Substantia nigra (tissue), 51 donors: ENCODE measurements at places on chromosomes 6 and 20.
A peak's percentile ranks its signal among the peaks of the same experiment; 100 is the strongest.

GRCh38 chr20:53643031-53643832 lies 49.6 kb upstream of the ZNF217 start:
- no peak for DNase-seq

DNA sequence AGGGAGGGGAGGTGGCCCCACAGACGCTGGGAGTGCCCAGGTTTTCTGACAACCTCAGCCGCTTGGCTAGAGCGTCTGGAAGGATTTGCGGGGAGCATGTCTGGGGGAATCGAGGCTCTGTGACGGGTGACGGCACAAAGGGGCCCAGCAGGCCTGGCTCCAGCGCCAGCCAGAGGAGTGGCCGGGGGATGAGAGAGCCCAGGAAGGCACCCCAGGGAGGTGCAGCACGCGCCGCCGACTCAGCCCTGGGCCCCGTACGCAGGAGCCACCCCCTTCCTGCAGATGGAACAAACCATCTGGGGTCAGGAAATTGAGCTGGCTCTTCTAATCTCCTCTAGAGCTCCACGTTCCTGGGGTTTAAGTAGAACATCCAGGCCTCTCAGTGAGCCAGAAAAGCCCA lies 5.9 kb upstream of the SLCO4A1 start:
- no peak for DNase-seq

- no peak for DNase-seq
Observed at GRCh38 chr6:98529364-98529763, 305.0 kb upstream of the POU3F2 start.

GRCh38 chr6:83086751-83087150 lies 19.3 kb downstream of the DOP1A start:
- DNase-seq = no peak

DNA sequence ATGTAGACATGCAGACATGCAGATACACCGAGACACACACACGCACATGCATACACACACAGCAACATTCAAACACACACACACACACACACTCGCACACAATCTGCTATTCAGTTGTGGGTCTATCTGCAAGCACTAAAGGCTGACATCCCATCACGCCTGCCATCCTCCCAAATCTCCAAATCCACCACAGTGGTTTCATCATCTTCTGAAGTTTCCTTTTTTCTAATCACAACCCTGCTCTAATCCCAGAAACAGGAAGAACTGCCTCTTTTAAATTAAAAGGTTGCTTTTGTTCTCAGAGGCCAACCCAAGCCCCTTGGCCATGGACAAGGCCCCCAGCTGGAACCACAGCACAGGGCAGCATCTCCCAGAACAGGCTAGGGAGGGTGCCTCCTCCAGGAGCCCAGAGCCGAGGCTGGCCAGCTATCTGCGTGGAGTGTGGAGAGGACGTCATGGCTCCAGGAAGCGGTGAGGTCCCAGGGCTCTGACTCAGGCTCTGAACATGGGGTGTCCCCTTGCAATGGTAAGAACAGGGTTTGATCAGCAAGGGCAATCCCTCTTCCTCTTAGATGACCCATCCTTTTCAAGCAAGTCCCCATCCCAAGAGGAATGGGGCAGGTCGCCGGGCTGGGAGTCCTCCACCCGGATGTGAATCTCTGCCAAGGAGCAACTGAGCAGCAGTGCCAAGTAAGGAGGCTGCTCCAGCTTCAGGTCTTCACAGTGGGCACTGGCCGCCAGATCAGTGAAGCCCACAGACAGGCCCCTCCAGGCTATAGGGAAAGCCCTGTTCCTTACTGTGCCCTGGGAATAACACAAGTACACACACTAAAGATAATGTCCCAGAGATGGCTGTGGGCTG lies 14.7 kb downstream of the FOXF2 start:
- DNase-seq = no peak

GRCh38 chr20:54122189-54122588 lies 51.6 kb downstream of the CYP24A1 start:
- DNase-seq = no peak

DNA sequence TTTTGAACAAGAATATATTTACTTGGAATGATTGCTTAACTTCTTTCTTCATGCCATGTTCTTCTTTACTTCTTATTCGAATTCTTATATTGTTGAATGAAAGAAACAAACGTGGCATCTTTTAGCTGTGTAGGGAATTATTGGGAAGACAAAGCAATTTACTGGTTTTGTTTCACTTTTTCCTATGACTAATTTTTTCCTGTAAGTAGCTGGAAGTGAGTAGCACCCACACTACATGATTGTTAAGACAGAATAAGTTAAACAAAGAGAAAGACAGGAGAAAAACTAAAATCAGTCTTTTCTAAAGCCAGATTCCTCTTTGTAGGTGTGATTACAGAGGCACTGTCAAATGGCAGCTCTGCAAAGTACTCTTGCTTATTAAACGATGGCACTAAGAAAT lies 593.4 kb downstream of the EYS start:
- DNase-seq = no peak

DNA sequence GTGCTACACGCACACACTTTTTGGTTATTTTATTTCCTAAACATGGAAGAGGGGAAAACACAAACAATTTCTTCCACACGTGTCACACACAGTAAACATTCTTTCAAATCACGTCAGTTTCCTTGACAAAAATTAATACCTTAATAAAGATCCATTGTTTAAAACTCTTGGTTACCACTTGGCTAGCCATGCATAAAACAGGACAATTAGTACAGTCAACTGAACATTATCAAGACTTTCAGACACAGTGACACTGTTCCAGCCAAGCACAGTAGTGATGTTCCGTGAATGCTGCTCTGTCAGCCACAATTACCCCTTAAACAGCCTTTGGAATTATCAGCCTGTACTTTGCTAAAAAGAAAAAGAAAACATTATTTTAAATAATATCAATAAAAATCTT lies 50.8 kb downstream of the GMDS start:
- no peak for DNase-seq

- no peak for DNase-seq
Observed at GRCh38 chr6:75114806-75115205, 91.0 kb downstream of the COL12A1 start.

- DNase-seq = no peak
Observed at GRCh38 chr6:12165722-12166280, 124.4 kb upstream of the EDN1 start.

- DNase-seq = no peak
Observed at GRCh38 chr6:3871515-3871914, 22.3 kb downstream of the FAM50B start.

- DNase-seq = no peak
Observed at GRCh38 chr6:105786890-105787655, 299.1 kb upstream of the PRDM1 start.

DNA sequence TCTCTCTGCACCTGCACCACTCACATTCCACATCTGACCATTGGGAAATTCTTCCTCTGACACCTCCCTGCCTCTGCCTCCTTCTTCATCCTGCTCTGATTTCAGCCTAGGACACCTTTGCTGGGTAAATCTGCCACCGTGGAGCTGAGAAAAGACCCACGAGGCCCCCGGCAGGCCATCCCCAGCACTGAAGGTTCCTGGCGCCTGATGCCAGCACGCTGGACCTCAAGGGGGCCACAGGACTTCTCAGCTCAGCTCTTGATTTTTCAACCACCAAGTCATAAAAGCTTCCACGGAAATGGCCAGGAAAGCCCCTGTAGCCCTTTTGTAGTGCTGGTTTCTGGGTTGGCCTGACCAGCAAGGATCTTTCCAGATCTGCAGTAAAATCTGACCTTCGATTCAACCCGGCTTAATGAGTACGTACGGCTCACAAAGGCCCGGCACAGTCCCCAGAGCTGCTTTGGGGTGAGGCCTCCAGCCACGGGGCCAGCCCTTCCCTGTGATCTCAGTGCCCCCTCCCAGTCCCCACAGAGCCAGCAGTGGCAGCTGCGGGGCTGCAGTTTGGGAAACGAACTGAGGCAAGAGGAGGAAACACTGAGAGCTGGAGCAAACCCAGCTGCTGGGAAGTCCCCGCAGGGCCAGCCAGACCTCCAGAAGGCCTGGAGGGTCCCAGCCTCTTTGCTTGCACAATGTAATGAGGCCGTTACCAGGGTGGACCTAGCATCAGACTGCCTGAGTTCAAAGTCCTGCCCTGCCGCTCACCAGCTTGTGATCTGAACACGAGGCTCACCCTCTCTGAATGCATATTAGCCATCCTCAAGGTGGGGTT lies 157.5 kb downstream of the BMP7 start:
- DNase-seq = no peak

- no peak for DNase-seq
Observed at GRCh38 chr6:264626-265025, 27.7 kb upstream of the DUSP22 start.

DNA sequence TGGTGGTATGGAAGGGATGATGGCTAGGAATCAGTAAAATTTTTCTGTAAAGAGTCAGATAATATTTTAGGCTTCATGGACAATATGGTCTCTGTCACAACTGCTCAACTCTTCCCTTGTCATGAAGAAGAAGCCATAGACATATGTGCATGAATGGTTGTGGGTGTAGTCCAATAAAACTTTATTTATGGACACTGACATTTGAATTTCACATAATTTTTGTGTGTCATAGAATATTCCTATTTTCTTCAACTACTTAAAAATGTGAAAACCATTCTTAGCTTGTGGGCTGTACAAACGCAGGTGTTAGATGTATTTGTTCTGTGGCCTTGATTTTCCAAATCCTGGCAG lies 59.9 kb downstream of the SYNDIG1 start:
- DNase-seq = no peak

GRCh38 chr6:62392291-62392690 lies 106.3 kb upstream of the KHDRBS2 start:
- no peak for DNase-seq

DNA sequence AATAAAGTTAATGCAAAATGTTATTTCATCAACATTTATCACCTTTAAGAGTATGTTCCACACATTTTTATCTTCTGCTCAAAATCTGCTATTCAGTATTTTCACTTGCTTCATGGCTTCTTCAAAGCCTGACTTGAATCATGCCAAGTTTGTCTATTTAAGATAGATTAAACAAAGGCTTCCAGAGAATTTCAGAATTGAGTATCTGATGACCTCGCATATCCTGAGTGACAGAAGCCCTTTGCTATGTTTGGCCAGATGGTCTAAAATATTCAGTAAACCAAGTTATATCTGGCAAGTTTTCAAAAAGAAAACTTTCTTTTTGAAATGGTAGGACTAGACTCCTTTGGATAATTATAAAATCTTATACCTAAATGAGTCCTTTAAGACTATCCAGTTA lies 348.9 kb upstream of the KCNQ5 start:
- no peak for DNase-seq

- DNase-seq = no peak
Observed at GRCh38 chr6:135811170-135811569, 40.3 kb upstream of the PDE7B start.

DNA sequence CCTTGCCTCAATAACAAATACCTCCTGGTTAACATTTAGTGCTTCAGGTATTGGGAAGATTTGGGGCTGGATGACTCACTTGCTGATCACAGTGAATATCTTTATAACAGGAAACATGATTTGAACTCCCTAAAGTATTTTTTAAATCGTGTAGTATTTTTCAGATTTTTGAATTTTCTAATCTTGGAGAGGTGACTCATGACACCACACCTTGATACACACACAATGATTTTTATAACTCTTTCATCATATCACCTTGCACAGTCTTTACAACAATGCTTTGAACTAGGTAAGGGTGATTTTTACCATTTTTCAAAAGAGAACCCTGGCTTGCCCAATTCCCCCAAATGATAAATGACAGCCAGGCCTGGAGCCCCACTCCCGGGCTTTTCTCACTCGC lies 273.5 kb downstream of the UST start:
- no peak for DNase-seq

- no peak for DNase-seq
Observed at GRCh38 chr20:20210327-20210726, 157.6 kb upstream of the INSM1 start.

DNA sequence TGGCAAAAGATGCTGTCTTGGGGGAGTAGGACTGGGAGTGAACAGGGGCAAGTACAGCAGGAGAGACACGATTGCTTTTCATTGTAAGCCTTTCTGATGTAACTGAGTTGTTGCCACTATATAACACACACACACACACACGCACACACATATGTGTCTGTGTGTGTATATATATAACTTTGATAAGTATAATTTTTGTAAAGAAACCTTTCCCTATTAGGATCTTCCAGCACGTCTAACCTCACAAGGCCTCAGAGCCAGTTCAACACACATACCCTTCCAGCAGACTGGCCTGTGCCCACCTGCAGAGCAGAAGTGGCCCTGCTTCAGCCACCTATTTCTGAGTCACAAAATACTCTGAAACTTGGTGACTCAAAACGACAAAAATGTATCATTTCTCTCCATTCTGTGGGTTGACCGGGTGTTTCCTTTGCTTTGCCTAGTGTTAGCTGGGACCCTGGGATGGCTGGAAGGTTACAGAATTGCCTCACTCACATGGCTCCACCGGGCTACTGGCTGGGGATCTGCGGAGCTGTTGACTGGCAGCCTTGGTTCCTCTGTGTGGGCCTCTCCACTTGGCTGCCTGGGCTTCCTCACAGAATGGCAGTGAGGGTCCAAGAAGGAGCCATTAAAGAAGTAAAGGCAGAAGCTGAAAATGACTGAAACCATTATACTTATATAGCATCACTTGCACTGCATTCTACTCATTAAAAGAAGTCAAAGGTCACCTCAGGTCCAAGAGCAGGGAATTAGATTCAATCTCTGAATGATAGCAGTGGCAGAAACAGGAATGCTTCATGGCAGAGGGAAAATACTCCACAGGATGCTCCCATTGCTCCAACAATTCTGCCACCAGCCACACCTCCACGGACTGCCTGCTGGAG lies 126.4 kb downstream of the BANF2 start:
- DNase-seq = no peak

DNA sequence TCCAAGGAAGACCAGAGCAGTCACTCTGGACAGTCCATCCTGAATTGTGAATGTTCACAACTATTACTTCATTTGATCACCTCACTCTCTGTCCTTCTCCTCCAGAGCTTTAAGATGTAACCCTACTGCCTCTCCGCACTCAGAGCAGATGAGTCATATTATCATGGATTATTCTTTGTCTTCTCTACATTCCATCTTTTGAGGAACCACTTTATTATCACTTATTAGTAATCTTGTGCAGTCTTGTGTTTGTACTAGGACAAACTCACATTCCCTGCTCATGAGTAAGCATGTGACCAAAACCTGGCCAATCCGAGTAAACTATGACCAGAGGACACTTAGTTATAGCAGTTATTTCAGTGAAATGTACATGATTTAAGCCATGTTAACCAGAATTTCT lies 401.5 kb upstream of the ADGRB3 start:
- no peak for DNase-seq

DNA sequence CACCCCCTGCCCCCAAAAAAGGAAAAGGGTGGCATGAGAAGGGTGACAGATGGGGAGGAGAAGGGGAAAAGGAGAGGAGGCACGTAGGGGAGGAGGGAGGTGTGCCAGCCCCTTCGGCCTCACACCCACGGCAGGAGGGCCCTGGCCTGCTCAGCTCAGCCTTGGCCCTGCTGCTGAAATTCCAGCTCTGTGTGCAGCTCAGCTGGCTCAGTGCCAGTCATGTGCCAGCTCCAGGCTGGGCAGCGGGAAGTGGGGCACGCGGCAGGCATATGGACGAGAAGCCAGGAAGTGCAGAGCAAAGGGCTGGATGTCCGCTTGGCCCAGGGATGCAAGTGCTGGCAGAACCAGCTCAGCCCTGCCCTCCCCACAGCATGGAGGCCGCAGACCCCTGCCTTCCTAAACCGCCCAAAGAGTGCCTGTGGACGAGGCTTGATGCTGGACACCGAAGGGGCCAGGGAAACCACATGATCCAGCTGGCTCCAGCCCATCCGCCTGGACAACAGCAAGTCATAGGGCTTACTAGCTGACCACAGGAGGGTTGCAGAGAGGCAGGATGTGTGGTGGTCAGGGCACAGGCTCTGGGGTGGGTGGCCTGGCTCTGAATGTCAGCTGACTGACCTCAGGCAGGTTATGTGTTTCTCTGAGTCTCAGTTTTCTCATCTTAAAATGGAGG lies 60.2 kb downstream of the NOL4L start:
- peak; percentile 46 for DNase-seq
